ENCODE measurements at places on chromosomes 16 and 17. TPM values are rescaled to one million over a fixed set of nuclear protein-coding genes. Genes with fewer than 3 reads are reported as not detected.

Gene NOG
- total RNA-seq: 0.42 TPM

Gene HOXB4
- total RNA-seq: 1.8 TPM

Gene CCL15
- total RNA-seq: not detected

Gene CNTD1
- not detected for total RNA-seq

Gene DOC2A
- total RNA-seq: not detected

Gene PLXDC1
- not detected for total RNA-seq

Gene KREMEN2
- total RNA-seq: not detected

Gene PDILT
- total RNA-seq: not detected

Gene CCL22
- not detected for total RNA-seq

Gene PRR15L
- total RNA-seq: not detected

Gene CLDN6
- total RNA-seq: 0.30 TPM

Gene TEKT5
- not detected for total RNA-seq

Gene CCL14
- not detected for total RNA-seq

Gene C17orf67
- total RNA-seq: 0.78 TPM

Gene TMIGD1
- not detected for total RNA-seq

Gene TBX6
- not detected for total RNA-seq

Gene C16orf78
- total RNA-seq: not detected

Gene FOXF1
- 6.4 TPM for total RNA-seq

Gene CTRB1
- not detected for total RNA-seq

Gene CD300A
- not detected for total RNA-seq

Gene SETD1A
- 4.9 TPM for total RNA-seq

Gene HOXB9
- total RNA-seq: 0.30 TPM

Gene TPSAB1
- not detected for total RNA-seq

Gene KRT32
- not detected for total RNA-seq

Data from smooth muscle cell of the umbilical artery (primary cell).